CD8-positive, alpha-beta memory T cell (primary cell): ENCODE measurements at places on chromosomes 6 and 20. TPM values are rescaled to one million over a fixed set of nuclear protein-coding genes. Genes with fewer than 3 reads are reported as not detected.

DNA sequence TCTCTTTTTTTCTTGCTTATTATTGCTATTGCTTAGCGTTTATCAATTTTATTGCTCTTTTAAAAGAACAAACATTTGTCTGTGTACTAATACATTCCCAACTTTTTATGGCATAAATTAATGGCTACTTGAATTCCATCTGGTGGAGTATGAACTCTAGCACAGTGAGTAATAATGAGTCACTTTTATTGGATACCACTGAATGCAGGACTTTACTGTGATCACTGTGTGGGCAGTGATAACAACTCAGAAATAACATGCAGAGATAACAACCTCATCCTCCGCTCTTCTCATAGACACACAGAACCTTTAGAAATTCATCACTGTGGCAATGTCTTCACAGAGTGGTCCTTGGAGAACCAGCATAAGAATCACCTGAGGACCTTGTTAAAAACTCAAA is 174.9 kb upstream of the PRND start:
- no peak for DNase-seq

DNA sequence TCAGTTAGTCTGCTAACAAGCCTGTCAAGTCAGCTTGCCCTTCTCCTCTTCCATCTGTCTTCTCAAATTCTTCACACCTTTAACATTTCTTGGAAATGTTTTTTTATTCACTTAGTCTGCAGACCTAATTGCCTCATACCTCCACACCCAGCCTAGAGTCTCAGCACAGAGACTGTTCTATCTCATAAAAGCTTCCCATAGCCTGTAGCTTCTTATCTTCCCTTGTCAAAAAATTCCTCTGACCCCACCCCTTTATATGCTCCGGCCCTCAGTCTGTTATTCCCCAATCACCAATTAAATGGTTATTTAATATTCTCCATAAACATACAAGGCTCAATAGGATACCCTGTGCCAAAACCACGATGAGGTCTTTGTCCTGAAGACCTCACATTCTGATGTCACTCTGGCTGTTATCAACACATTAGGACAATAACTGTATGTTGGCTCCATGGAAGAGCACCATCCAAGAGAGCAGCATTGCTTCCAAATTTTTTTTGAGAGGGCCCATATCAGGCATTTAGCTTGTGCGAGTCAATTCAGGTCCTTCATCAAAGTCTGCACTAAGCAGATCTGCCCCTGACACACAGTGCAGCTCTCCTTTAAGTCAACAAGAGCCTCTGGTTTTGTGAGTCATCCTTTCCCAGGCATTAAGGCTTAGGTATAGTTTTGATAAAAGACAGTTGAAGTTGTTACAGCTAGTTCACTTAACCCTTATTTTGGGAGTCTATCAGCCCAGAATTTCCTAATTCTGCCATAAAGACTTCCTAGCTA is 83.2 kb upstream of the TBX18 start:
- DNase-seq, result no peak

DNA sequence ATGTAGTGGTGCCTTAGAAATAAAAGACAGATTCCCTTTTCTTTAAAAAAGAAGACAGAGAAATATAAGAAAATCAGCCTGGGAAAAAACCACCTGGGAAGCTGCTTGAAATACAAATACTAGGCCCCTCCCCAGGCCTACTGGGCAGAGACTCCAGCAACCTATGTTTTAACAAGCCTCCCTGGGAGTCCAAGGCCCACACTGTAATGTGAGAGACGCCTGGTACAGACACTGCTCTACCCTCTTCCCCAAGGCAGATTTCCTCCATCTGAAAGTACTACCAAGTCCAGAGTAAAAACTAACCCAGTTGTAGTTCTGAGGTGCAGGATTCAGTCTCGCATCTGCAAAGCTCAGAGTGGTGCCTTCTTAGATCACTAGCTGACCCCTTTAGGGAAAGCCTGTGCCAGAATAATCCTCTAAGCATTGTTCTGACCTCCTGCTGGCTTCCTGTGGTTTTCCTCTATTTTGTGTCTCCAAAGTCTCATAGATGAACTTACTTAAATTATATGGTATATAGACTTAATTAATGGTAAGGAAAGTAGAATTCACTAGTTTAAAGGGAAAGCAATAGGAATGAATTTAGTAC is 270.2 kb upstream of the SLC35B3 start:
- DNase-seq, result no peak

DNA sequence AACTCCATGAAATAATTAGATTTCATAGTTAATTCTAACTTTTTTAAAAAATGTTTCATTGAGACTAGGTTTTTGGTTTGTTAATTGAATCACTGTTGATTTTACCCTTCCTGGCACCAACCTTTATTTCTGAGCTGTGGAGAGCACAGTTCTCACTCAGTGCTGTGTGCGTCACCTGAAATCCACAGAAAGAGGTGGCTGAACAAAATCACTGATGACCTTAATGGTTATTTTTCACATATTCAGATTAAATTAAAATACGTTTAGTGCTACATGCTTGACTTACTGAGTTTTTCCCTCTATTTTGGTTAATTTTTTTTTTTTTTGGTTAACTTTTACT is 89.4 kb downstream of the SLC16A10 start:
- DNase-seq, result no peak

- DNase-seq, result no peak
Observed at GRCh38 chr20:10673176-10673841, 490 bp downstream of the JAG1 start.

The CST4 gene
- total RNA-seq, result not detected

The B3GALT4 gene
- total RNA-seq, result 6.1 TPM

The RBBP8NL gene
- not detected for total RNA-seq
